ENCODE measurements at places on chromosomes 5 and 9.

GRCh38 chr5:150498501-150498900 lies 9.4 kb upstream of the NDST1 start:
- DNase-seq, result no peak

DNA sequence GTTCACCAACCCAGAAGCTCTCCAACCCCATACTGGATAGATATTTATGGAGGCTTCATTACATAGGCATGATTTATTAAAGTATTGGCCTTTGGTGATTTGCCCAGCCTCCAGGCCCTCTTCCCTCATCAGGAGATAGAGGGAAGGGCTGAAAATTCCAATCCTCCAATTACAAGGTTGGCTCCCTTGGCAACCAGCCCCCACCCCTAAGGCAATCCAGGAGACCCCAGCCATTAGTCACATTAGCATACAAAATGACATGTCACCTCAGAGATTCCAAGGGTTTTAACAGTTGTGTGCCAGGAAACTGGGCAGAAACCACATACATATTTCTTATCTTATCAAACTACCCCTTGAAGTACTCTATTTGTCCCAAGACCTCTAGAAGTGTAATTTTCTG lies 210.0 kb downstream of the HINT1 start:
- no peak for DNase-seq

DNA sequence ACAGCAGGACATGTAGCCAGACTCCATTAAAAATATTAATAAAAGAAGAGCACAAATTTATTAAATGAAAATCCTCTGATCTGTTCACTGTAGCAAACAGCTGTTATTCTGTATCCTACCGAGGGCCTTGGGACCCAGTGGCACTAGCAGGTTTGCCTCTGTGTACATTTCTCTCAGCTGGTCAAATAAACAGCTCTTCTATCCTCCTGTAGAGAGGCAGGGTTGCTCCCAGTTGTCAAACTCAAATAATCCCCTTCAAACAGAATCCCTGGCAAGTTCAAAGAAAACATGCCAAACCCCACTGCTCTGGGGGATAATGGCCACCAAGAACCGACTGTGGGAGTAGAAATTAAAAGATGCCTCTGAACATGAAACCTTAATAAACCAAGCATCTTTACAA lies 1262.0 kb upstream of the DMAC1 start:
- no peak for DNase-seq

- peak; percentile 17 for DNase-seq
Observed at GRCh38 chr9:135536216-135536615, 9.7 kb upstream of the OBP2A start.

GRCh38 chr5:127418367-127418766 lies 99.1 kb upstream of the PRRC1 start:
- DNase-seq, result no peak

DNA sequence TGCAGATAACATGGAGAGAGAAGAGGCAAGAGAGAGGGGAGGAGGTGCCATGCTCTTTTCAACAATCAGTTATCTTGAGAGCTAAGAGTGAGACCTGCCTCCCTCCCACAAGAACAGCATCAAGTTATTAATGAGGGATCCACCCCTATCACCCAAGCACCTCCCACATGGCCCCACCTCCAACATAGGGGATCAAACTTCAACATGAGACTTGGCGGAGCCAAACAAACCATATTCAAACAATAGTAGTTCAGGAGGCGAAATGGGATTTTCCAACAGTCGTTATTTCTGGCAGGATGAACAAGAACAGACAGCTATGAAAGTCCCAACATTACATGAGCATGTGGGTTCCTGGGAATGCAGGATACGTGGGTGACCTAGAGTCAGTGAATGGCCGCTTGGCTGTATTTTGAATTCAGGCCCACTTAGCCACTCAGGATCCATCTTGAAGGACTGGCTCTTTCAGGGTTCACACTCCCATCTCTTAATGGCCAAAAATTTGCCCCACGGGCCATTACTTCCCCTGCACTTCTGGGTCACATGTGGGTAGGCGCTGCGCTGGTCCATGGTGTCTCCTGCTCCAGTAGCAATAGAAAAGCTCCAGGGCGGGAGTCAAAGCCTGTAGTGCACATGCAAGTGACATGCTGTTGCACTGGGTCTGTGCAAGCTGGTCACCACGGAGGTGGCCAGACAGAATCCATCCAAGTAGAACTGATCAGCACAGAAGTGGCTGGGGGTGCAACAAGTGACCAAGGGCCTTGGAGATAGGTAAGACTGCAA lies 7.1 kb upstream of the FAF2 start:
- no peak for DNase-seq

DNA sequence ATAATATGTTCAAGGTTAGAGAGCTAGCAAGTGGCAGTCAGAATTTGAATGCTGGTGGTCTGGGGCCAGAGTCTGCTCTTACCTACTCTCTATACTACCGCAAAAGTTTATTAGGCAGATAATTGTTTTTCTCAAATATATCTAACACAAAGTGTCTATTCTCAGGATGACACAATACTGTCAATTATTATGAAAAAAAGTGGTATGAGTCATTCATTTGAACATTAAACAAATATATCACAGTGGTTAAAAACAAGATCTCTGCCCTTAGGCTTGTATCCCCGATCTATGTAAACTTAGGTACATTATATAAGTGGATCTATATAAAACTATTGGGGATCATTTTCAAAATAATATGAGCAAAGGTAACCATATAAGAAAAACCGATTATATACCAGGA lies 354.9 kb downstream of the CETN3 start:
- no peak for DNase-seq

All from RWPE2 (cell line).